Epithelial cell of proximal tubule (primary cell): ENCODE measurements at places on chromosomes 7 and 10. TPM values are rescaled to one million over a fixed set of nuclear protein-coding genes. Genes with fewer than 3 reads are reported as not detected.
A peak's percentile ranks its signal among the peaks of the same experiment; 100 is the strongest.

DNA sequence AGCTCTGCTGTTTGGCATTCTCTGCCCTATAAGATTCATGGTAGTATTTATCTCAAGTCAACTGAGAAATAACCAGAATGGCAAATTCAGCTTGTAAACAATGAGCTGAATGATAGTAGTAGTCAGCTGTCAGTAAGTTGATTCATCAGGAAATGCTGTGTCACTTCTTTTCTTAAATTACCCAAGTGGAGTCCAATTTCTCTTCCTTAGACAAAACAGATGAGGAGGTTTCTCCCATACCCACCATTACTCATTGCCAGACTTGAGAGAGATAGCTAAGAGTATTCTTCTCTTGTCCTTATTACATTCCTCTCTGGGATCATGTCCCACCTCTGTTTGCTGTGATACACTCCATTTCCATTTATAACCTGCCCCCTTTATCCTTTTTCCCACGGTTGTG is 159.8 kb upstream of the STEAP1 start:
- no peak for DNase-seq

GRCh38 chr7:17948526-17949238 is 8.4 kb upstream of the SNX13 start:
- no peak for DNase-seq

The C10orf62 gene
- total RNA-seq, result 0.12 TPM in 1 of 2 replicates, not detected in the other

GRCh38 chr7:24304494-24305095 is 20.6 kb downstream of the NPY start:
- no peak for DNase-seq

GRCh38 chr7:74542558-74543117 is 88.9 kb downstream of the GTF2IRD1 start:
- no peak for DNase-seq

GRCh38 chr7:47327346-47327697 is 254.6 kb downstream of the TNS3 start:
- no peak for DNase-seq

The LIPF gene
- not detected in 2 replicates for total RNA-seq

DNA sequence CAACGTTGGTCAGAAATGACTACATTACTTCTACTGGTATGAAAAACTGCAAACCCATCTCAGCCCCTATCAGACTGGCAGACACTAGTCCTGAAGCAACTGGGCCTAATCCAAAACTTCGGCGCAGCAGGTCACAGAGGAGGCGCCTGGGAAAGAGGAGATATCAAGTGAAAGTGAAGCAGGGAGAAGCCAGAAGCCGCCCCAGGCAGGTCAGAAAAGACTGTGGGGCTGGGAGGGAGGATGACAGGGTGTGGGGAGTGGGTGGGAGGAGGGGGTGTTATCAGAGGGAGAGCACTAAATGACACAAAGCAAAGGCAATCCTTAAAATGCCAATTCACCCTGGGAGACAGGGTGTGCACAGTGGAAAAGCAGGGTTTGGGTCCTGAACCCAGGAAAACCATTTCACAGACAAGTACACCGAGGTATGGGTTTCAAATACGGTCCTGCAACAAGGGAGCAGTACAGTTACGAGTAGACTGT is 731 bp downstream of the CHCHD3 start:
- no peak for DNase-seq

GRCh38 chr7:158606671-158607424 is 19.2 kb upstream of the PTPRN2 start:
- no peak for DNase-seq

The LOXL4 gene
- 5.4 and 6.1 TPM in 2 replicates for total RNA-seq

GRCh38 chr10:3935933-3936359 is 150.9 kb upstream of the KLF6 start:
- DNase-seq, result peak; percentile 27

DNA sequence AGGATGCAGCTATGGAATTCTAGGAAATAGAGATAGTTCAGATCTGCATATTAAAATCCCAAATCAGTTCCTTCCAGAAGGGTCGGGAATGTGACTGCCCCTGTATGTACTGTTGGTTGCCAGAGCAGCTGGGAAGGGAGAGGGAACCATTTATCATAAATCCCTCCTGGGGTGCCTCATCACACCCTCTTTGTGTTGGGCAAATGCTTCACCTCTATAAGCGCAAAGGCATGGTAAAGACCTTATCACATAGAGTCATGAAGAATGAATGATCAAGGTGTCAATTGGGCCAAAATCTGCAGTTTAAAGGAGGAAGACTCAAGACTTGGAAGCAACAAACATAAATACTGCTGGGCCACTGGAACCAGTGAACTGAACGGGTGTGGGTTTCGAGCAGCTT is 65.0 kb downstream of the FRMD4A start:
- DNase-seq, result no peak

The AKR1B15 gene
- not detected in 2 replicates for total RNA-seq

DNA sequence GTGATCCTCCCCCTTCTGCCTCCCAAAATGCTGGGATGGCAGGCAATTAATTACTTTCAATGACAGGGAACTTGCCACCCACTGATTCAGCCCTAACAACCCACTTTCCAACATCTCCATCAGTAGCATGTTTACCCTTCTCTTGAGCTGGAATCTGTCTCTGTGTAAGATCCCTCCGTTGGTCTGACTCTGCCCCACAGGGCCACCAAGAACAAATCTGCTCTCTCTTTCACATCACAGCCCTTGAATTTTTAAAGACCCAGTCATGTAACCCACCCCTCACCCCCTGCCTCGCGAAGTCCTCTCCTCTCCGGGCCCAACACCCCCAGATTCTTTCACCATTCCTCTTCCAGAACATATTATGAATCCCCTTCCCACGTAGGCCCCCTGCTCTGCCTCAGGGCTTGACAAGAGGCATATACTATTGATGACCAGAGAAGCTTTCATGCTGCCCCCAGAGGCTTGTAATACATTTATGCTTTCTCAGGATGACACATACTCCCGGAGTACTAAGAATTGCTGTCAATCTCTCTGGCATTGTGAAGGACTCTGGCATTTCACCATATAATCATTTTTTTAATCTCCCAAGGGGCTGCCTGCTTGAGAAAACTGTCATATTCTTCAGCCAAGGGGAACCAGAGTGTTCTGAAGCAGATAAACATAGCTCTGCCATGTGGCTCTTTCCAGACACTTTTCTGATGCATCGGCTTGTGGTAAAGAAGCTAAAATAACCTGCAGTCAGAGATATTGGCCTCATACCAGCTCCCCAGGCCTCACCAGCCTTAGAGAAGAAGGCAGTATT is 179.2 kb upstream of the AUTS2 start:
- no peak for DNase-seq
